ENCODE measurements at places on chromosomes 13 and 19. TPM values are rescaled to one million over a fixed set of nuclear protein-coding genes. Genes with fewer than 3 reads are reported as not detected.

The ITGBL1 gene
- total RNA-seq = 2.6 TPM

The IRGC gene
- not detected for total RNA-seq

The FCER2 gene
- total RNA-seq = 2.0 TPM

The CEACAM1 gene
- 85.5 TPM for total RNA-seq

The ZNF665 gene
- total RNA-seq = 1.4 TPM

The IQCN gene
- total RNA-seq = 40.2 TPM

The SLC10A2 gene
- 5.0 TPM for total RNA-seq

The SCEL gene
- total RNA-seq = not detected

DNA sequence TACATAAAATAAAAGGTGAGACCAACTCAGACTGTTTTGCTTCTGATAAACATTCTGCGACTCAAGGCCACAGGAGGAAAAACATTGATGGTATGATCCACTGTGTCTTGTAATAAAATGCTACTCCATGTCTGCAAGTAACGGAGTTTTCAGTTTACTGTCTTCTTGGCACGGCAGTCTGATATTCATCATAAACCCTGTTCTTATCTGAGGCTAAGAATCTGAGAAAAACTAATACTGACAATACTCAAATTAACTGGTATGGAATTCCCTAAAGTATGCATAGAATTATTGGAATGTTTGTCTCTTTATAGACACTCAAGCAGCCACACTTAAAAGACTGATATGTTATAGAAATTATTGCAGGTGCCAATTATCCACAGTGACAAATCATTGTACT lies 125.5 kb downstream of the TBC1D4 start:
- DNase-seq = no peak

DNA sequence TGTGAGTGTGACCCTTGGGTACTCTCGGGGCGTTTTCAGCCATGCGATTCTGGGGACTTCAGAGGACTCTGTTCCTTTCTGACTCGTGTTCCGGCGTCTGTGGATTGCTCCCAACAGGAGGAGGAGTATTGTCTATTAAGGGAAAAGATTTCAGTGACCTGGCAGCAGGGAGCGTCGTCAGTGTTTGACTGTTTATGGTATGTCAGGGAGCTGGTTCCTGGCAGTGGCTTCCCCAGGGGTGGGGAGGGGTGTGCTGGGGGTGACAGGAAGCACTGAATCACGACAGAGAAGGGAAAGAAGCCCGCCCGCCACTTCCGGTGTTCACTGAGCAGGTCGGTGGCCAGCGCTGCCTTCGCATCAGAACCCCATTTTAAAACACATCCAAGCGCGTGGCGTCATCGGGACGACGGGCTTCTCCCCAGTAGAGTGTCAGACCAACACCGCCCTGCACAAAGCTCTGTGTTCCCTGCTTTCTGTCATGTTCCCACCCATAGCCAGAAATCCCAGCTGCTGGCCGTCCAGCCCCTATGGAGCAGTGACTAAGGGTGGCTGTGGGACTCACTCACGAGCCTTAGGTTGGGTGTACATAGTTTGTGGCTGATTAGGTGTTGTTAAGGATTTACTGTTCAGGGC lies 33.8 kb downstream of the COL4A2 start:
- peak; percentile 50 for DNase-seq

DNA sequence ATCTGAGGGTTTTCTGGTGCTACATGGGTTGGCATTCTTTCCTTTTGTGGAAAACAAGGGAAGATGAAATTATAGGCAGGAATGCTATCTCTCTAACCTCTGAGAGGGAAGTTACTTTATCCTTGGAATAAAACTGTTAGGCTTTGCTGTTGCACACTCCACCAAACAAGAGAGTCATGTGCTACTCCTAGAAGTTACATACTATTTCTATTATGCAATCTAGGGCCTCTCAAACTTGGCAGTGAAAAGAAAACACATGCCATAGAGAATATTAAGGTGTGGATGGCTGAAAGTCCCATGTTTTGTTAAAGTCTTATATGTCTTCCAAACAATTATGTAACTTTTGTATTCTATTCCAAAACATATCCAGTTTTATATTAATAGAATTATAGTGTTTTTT lies 367.9 kb downstream of the SLC7A1 start:
- DNase-seq = no peak

DNA sequence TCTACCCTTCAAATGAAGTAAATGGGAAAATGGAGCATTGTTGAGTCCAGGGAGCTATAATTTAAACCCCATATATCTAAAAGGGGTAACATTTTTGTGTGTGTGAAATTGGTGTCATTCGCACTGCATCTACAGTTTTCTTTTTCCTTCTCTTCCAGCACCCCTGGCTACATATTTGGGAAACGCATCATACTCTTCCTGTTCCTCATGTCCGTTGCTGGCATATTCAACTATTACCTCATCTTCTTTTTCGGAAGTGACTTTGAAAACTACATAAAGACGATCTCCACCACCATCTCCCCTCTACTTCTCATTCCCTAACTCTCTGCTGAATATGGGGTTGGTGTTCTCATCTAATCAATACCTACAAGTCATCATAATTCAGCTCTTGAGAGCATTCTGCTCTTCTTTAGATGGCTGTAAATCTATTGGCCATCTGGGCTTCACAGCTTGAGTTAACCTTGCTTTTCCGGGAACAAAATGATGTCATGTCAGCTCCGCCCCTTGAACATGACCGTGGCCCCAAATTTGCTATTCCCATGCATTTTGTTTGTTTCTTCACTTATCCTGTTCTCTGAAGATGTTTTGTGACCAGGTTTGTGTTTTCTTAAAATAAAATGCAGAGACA lies 28.6 kb downstream of the ALOX5AP start:
- DNase-seq = no peak

DNA sequence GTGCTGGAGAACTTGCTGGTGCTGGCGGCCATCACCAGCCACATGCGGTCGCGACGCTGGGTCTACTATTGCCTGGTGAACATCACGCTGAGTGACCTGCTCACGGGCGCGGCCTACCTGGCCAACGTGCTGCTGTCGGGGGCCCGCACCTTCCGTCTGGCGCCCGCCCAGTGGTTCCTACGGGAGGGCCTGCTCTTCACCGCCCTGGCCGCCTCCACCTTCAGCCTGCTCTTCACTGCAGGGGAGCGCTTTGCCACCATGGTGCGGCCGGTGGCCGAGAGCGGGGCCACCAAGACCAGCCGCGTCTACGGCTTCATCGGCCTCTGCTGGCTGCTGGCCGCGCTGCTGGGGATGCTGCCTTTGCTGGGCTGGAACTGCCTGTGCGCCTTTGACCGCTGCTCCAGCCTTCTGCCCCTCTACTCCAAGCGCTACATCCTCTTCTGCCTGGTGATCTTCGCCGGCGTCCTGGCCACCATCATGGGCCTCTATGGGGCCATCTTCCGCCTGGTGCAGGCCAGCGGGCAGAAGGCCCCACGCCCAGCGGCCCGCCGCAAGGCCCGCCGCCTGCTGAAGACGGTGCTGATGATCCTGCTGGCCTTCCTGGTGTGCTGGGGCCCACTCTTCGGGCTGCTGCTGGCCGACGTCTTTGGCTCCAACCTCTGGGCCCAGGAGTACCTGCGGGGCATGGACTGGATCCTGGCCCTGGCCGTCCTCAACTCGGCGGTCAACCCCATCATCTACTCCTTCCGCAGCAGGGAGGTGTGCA lies 587 bp downstream of the S1PR4 start:
- peak; percentile 48 for DNase-seq

GRCh38 chr19:920051-920864 lies 3.1 kb downstream of the KISS1R start:
- peak; percentile 84 for DNase-seq

DNA sequence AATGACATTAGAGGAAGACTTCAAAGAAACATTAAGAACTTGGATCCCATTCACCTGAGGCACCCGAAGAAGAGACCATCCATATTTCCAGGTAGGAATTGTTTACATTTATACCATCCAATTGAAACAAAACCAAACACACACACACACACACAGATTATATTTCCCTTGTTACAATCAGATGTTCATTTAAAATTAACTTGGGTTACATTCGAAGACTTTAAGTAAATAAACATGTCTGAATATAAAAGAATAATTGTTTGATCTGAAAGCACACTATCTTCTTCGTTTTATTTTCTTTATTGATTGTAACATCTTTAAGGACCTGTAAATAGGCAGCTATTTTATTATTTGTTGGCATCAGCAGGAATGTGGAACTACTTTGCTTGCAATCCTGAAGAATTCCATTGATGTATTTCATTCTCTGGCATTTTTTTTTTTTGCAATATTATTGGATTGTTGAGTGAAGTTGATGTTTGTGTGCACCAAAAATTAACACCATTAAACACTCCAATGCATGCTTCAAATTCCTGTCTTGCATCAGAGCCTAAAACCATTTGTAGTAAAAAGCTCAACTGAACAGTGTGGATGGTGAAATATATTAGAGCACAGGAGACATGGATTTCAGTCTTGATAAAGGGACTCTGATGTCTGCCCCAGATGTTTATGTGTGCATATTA lies 85.3 kb upstream of the FRY start:
- no peak for DNase-seq

GRCh38 chr19:48393559-48394330 lies at the start of gene GRIN2D:
Gene GRIN2D, plus strand, starts transcription at chr19:48393668. Its CDS starts 4,725 bp downstream, at chr19:48398393.
- DNase-seq = no peak

DNA sequence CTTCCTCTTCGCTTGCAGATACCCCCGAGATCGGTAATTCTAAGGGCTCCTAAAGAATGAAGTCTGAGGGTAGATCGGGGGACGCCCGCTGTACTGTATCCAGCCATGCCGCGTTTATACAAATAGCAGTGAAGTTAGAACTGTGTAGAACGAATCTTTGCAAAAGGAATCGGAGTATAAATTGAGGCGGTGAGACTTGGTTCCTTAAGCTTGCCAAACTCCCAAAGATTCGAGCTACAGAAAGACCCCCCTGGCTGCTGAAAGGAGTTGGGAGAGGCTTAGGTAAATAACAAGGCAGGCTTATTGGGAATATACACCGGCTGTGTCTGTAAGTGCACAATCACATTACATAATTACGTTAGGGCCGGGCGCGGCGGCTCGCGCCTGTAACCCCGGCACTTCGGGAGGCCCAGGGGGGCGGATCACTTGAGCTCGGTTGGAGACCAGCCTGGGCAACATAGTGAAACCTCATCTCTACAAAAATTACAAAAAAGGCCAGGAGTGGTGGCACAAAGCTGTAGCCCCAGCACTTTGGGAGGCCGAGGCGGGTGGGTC lies 12.2 kb downstream of the TMEM160 start:
- peak; percentile 70 for DNase-seq

GRCh38 chr13:113187883-113188665 lies 20.4 kb downstream of the PCID2 start:
- no peak for DNase-seq

DNA sequence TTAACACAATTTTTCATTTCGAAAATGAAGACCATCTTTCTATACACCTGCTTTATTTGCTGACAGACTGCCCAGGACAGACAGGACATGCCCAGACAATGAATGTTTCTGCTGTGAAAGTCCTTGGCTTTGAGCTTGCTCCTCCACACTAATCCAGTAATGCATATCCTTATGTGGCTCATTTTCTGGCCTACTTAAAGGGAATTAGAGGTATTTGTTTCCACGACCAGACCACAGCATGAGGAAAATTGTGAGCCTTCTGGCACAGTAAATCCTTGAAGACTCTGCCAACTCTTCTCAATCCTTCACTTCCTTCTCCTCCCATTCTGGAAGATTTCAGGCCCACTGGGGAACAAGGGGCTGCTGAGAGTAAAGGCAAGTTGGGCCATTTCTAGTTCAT lies 25.7 kb downstream of the CCDC70 start:
- DNase-seq = no peak

- DNase-seq = peak; percentile 82
These were observed 24.3 kb downstream of the GNG7 start for GRCh38 chr19:2678044-2678671.

DNA sequence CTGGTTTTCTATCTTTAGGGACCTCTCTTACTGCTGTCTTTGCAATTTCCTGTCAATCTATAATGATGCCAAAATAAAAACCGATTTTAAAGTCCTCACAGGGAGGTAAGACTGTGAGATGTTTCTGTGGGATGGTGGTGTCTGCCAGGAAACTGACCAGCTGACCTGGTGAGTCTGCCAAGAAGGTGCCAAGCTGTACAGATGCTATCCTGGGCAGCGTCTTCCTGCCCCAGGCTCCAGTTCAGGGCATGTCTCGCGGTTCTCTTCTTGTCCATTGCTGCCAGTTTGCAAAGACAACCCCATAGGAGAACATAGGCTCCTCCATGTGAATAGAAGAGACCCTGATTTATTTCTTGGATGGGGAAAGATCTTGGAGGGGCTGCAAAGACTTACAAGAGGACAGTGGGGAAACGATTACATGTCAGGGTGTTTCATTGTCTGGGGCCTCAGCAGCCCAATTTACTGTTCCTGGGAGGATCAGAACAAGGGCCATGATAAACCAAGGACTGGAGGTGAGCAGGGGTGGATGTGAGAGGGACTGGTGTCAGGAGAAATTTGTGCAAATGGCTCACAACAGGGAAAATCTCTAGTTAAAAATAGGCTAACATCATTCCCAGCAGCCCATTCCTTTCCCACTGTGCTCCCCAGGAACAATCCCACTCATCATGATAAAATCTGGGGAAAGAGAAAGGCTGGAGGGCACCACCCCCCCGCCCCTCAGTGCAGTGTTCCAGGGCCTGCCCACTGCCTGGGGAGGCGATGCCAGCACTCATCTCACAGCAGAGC lies 42.7 kb upstream of the VSTM2B start:
- DNase-seq = no peak

DNA sequence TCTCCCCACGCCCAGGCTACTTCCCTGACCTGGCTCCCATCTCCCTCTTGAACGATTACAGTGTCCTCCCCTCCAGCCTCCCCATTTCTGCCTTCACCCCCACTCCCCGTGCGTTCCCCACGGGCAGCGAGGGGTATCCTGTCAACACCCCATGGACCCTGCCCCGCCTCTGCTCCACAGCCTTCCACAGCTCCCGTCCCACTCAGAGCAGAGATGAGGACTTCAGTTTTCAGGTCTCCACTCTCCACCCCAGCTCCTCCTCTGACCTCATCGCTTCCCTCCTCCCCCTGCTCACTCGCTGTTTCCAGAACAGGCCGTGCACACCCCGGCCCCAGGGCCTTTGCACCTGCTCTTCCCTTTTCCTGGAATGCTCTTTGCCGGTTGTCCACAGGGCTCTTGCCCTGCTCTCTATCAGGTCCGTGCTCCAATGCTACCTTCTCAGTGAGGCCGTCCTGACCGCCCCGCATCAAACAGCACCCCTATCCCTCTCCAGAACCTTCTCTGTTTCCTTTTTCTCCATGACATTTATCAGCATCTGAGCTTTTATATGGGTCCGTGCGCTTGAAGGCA lies 15.0 kb downstream of the LRRC4B start:
- DNase-seq = no peak

- DNase-seq = no peak
These were observed 349.1 kb downstream of the LIG4 start for GRCh38 chr13:107866032-107866940.

DNA sequence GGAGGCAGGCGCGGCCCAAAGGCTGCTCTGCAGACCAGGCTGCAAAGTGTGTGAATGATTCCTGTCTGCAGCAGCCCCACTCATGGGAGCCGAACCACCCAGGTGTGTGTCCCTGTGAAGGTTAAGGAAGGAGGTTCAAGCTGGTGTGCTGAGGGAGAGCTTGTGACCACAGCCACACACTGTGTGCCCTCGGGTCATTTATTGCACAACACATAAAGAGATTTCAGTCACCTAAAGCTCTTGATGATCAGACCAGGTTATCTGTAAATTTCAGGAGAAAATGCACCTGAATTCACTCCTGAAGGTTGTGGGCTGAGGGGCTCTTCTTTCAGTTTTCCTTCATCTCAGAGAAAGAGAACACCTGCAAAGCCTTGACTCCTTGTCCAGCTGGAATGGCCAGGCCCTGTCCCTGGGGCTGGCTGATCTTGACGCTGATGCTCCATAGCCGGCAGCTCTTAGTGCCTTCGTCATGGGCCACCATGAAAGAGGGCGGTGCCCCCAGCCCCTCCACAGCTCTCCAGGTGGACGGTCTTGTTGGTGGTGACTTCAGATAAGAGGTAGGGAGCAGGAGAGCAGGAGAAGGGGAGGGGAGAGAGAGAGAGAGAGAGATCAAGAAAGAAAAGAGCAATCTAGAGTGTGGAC lies 110.8 kb upstream of the C1QTNF9B start:
- no peak for DNase-seq
